Activated naive CD4-positive, alpha-beta T cell treated with anti-CD3 and anti-CD28 coated beads, Interleukin-2, amount 50 U/mL, for 72 hours (primary cell): ENCODE measurements at places on chromosomes 4 and X. TPM values are rescaled to one million over a fixed set of nuclear protein-coding genes. Genes with fewer than 3 reads are reported as not detected.

- no peak for DNase-seq
These were observed 4.4 kb downstream of the LSM6 start for GRCh38 chr4:146179784-146180370.

The PNMA3 gene
- total RNA-seq: 0.32 TPM

DNA sequence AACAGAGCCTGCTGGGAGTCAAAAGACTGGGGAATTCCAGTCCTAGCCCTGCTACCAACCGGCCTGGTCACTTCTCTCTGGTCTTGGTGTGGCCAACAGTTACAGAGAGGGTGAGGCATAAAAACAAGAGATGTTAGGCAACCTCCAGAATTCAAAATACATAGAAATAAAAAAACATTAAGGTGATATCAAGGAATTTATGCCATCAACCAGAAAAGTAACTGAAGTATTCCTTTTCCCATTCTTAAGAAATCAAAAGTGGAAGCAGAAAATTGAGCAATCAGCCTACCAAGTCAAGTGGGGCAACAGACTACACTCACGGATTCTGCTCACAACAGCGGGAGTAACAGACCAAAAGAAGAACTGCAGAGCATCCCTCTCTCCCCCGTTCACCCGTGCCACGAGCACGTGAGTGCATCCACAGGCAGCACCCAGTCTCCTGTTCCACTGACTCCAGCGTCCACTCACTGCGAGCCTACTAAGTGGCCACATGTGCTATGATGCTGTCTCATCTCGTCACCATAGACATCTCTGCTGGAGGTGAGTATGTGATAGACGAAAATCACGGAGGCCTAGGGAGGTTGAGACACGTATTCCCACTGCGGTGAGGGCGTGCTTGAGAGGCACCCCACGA lies 29.3 kb downstream of the AFAP1 start:
- DNase-seq: no peak

The UGT2B10 gene
- not detected for total RNA-seq
